ENCODE measurements at places on chromosomes 3 and 15.

DNA sequence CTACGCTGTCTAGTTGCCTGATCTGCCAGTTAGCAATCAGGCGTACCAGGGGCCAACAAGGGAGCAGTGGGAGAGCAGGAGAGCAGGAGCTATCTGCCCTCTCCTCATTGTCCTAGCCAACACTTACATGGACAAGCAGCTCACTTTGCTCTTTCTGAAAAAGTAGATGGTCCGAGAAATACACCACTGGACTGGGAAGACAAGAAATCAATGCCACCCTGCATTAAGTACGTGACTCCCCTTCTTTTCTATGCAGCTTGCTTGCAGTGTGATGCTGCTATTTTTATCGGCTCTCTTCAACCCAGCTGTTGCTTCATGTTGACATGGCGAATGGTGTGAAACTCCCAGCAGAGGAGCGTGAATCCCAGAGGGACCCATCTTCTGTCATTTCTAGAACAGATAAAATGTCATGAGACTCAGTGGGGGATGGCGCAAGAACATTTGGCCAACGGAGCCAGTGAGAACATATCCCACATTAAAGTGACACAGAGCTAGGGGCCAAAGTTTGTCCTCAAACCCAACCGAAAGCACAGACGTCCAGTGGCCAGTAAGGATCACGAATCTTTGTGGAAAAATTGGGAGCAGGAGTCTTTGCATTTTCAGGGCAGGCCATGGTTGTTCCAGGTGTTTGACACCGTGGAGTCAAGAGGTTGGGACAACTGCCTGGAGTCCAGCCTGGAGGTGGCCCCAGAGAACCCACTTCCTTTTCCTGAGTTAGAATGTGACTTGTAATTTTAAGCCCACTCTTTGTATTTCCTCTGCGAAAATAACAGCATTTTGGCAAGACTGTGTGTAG lies 53.7 kb upstream of the MEF2A start:
- DNase-seq: peak; percentile 27

- no peak for DNase-seq
These were observed 112.1 kb downstream of the TNIK start for GRCh38 chr3:171348121-171348520.

GRCh38 chr15:60374209-60374608 lies 23.6 kb downstream of the ANXA2 start:
- peak; percentile 14 for DNase-seq

DNA sequence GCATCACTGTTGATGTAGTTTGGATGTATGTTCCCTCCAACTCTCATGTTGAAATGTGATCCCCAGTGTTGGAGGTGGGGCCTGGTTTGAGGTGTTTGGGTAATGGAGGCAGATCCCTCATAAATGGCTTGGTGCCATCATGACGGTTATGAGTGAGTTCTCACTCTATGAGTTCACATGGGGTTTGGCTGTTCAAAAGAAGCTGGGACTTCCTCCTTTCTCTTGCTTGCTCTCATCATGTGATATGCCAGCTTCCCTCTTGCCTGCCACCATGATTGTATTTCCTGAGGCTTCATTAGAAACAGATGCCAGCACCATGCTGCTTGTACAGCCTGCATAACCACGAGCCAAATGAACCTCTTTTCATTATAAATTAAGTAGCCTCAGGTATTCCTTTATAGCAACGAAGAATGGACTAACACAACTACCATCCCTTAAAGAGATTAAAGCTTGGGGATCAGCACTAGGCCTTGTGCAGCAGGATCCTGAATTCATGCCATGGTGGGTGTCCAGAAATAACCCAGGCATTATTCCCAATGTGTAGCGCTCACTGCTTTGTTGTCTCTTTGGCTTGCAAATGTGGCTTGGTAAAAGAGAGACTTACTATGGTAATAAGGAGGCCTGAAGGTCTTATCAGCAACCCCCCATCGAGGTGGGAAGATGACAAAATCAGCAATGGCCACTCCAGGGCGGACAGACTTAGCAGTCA lies 41.9 kb downstream of the NDUFB4 start:
- peak; percentile 46 for DNase-seq

DNA sequence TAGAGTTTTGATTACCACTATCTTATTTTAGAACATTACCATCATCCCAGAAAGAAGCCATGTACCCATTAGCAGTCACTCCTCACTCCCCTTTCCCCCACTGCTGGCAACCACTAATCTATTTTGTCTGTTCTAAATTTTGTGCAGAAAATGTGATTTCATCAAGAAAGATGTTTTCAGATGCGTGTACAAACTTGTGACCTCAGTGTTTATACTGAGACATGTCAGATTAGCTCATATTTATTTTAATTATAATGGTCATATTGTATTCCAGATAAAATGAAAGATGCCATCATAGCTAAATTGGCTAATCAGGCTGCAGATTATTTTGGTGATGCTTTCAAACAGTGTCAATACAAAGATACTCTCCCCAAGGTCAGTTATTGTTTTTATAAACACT lies 27.8 kb downstream of the PDCD6IP start:
- peak; percentile 24 for DNase-seq

GRCh38 chr3:65018801-65019200 lies 331.0 kb upstream of the ADAMTS9 start:
- DNase-seq: no peak

- peak; percentile 8 for DNase-seq
These were observed 50.9 kb upstream of the NPHP3 start for GRCh38 chr3:132773071-132773619.

GRCh38 chr3:64179249-64179648 lies 46.0 kb downstream of the PRICKLE2 start:
- DNase-seq: no peak

DNA sequence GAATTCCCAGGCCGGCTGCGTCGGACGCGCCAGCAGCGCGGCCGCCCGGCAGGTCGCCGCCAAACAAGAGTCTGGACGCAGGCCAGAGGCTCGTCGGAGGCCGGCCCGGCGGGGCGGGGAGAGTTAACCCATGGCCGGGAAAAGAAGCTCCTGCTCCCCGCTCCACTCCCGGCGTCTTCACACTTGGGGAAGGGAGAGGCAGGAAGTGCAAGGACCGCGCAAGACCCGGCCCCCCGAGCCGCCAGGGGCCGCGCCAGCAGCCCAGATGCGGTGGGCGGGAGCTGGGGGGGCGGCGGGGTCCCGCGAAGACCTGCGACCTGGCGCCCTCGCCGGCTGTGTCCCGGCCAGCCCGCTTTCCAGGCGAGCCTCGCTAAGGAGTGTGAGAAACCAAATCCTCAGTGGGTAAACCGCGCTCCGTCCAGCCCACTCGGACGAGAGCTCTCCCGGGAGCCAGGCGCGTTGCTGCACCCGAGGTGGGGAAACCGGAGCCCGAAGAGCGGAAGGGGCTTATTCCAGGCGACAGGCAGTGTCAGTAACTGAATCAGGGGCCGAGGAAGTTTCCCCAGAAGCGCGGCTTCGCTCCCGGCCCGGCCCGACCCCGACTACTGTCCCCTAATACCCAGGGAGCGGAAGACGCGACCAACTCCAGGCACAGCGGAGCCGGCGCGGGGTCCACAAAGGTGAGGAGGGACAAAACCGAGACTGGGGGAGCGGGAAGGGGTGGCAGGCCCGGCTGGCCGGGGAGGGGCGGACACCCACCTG lies 721 bp downstream of the ADAMTS7 start:
- peak; percentile 68 for DNase-seq

- DNase-seq: peak; percentile 58
These were observed 4.8 kb upstream of the MECOM start for GRCh38 chr3:169668072-169668956.

DNA sequence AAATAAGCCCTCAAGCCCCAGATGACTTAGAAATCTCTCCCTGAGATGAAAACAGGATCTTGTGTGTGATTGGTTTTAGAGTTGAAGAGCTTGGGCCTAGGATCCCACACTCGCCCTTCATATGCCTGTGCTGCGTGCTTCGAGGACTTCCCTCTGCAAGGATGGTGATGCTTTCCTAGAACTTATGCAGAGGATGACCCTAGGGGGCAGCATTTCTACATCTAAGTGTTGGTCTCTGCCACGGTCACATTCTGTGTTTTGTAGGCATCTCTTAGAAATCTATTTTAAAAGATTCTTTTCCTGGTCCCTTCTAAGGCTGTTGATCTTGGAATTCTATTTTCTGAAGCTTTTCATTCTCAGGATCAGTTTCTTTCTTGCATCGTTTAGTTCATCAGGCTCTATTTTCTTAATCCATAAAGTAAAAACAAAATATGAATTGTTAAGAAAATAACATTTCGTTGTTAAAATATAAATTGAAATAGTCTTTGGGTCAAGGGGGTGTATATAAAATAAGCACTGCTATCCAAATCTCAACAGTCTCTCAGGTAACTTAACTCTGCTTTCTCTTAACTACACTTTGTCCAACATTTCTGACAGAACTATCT lies 45.7 kb downstream of the WDR76 start:
- peak; percentile 70 for DNase-seq

DNA sequence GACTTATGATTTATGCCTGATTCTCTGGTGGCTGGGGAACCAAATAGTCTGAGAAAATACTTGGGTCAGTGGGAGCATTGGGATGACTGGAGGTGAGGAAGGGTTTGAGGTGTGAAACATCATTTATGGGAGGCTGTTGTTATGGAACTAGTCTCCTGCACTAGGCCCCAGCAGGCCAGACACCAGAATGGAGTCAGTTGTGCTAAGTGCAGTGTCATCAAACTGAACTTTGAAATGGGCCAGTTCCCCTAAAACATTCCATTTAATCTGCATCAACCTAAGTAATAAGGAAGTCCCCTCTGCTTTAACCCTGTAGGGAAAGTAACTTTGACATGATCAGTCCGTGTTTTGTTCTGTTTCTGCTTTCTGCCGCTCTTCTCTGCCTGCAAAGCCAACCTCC lies 44.9 kb upstream of the KLHL25 start:
- no peak for DNase-seq

- DNase-seq: no peak
These were observed 499.1 kb downstream of the ROBO2 start for GRCh38 chr3:77539014-77539413.

- peak; percentile 89 for DNase-seq
These were observed 932 bp downstream of the GSK3B start for GRCh38 chr3:120093119-120093910.

DNA sequence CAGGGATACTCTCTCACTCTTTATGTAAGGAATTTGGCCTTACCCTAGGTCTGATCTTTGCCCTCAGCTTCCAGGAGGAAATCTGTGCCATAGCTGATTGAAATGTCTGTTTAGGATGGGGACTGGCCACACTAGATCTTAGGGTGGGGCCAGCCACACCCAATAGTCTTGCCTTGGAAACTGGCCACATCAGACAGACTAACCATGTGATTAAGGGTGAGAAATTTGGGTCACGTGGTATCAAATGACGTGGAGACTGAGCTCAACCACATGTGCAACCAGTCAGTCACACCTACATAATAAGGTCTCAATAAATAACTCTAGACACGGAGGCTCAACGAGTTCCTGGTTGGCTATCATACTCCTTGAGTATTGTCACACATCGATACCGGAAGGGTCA lies 113.5 kb downstream of the CNTN3 start:
- DNase-seq: no peak

DNA sequence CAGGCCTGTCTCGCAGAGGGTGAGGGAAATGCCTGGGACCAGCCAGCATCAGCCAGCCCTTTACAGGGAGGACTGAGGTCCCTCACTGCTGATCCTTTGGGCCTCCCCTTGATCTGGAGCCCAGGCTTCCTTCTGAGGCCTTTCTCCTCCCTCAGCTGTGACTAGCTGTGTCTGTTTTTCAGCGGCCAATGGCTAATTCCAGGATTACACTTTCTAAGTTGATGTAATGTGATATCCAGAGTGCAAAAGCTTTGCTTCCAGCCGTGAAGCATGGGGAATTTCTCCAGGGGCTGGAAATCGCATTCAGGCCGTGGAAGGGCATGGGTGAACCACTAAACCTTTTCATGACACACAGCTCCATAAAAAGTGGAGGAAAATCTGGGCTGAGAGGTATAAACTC lies 157.6 kb downstream of the SHQ1 start:
- DNase-seq: no peak

GRCh38 chr3:149277331-149277813 lies 55.7 kb upstream of the CP start:
- peak; percentile 62 for DNase-seq
